ENCODE measurements at places on chromosomes 2 and 18. TPM values are rescaled to one million over a fixed set of nuclear protein-coding genes. Genes with fewer than 3 reads are reported as not detected.
A peak's percentile ranks its signal among the peaks of the same experiment; 100 is the strongest.

Gene MCEE
- total RNA-seq, result 29.8 TPM

Gene DSG1
- not detected for total RNA-seq

Gene AMER3
- not detected for total RNA-seq

DNA sequence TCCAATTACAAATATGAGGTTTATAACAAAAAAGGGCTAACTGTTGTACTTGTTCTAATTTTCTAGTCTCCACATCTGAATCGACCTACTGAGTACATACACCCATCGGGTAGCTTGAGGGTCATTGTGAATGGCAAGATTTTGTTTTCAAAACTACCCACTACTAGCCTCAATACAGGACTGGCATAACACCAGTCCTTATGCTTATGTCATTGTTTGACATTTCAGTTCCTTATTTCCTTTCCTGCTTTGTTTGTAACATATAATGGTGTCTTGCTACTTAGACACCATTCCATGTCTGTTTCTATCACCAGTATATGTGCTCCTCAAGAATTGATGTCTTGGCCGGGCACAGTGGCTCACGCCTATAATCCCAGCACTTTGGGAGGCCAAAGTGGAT lies 86.0 kb downstream of the EPHA4 start:
- no peak for DNase-seq

GRCh38 chr2:159131914-159132281 lies 154.6 kb downstream of the WDSUB1 start:
- no peak for DNase-seq

- no peak for DNase-seq
Observed at GRCh38 chr2:216943109-216943508, 83.2 kb upstream of the TNP1 start.

DNA sequence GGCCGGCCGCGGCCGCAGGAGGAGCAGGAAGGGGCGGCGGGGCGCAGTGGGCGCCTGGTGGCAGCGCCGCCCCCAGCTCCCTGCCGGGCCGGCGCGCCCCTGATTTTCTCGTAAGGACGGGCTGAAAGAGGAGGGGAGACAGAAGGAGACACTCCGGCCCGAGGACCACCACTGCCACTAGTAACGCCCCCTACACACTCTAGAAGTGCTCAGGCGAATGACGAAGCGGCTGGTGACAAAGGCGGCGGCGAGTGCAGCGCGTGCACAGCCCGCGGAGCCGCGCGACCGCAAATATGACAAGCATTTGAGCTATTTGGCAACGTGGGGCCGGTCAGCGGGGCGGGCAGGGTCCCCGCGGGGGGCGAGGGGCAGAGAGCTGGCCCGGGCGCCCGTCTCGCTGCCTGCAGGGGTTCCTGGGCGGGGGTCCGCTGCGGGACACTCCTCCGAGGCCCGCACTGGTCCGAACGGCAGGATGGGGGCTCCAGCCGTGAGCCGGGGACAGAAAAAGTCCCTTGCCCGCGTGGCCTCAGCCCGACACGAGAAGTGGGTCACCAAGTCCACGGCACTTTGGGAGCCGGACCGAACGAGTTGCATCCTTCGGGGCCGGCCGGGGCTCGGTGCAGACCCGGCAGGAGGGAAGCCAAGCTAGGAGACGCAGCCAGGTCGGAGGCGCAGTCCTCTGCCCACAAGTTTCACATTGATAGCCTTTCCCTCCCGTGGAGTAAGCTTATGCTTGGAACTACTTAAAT lies 524 bp upstream of the SERTAD2 start:
- DNase-seq, result peak; percentile 83

DNA sequence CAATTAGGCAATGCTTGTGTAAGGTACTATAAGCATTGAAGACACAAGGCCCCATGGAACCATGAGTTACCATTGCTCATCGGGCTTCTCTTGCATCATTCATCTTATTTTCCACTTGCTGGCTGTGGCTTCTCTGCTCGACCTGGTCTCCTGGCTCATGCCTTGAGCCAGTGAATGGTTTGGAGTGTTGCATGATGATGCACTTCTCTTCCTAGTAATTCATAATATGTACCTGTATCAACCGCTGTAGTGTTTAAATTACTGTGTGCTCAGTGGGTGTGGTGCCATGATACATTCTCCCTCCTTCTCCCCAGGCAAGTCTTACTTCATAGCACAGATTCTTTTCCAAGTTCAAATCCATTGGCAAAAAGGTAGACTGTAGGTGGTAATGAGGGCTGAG lies 66.8 kb downstream of the ABCA12 start:
- DNase-seq, result no peak

- DNase-seq, result no peak
Observed at GRCh38 chr2:73862987-73863386, 29.8 kb upstream of the ACTG2 start.

DNA sequence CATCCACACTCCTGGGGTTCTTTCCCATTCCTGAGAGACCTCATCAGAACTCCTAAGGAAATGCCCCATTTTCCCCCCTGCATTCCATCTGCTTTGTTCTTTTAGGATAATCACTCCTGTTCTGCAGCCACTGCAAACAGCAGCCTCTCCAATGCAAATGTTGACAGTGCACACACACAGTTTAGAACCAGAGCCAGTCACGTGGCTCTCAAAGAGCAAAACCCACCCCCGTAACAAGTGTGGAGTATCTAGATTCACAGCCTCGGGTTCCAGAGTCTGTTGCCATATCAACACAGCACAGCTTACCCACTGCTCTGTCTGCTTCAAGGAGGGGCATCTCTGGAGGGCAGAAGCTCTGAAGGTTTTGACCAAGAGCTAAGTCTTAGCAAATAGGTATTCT lies 180.0 kb downstream of the NAPG start:
- DNase-seq, result no peak

Gene ZC3H6
- 13.6 TPM for total RNA-seq

DNA sequence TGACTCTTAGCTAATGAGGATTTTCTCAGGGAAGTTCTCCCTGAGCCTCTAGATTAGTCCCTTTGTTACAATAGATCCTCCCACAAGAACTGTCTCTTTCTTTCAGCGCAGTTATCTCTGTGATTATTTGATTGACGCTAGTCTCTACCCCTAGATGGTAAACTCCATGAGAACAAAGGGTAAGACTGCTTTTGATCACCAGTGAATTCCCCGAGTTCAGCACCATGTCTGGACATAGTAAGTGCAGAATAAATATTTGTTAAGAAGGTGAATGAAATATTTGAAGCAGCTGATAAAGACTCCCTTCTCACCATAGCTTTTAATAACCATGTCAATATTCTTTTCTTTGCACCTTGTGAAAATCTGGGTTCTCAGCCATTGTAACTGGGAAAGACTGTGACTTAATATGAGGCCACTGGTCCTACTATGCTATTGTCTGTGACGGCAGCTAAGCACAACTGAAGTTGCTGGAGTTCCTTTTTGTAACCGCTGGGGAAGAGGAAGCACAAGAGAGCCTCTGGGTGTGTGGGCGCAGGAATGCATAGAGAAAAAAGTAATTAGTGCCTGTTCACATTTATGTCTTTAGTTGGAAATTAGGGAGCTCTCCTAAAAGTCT lies 214.7 kb downstream of the TGIF1 start:
- peak; percentile 48 for DNase-seq

DNA sequence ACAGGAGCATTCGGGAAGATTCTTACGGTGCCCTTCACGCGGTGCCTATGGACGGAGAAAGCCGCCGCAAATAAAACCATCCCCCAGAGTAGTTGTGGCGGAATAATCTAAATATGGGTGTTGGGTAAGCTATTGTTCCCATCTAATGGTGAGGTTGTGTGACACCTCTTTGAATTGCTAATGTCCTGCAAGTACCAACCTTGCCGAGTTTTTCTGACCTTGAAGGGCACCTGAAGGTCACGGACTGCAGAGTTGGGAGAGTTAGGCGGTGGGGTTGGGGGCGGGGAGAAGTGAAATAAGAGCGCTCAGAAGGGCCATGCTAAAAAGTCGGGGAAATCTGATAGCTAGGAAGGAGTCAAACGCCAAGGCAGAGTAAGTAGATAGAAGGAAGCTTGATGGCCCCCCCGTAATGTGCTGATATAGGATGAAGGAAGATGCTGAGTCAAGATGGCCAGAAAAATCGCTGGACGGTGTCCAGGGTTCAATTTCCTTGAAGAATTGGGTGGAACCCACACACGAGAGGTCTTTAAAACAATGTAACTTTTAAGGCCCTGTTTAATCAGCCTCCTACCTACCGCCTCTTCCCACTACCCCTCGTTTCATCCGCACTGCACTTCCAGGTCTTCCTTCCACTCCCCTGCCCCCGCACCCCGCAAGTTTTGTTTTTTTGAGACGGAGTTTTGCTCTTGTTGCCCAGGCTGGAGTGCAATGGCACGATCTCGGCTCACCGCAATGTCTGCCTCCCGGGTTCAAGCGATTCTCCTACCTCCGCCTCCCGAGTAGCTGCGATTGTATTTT lies 600 bp downstream of the KATNAL2 start:
- DNase-seq, result no peak

DNA sequence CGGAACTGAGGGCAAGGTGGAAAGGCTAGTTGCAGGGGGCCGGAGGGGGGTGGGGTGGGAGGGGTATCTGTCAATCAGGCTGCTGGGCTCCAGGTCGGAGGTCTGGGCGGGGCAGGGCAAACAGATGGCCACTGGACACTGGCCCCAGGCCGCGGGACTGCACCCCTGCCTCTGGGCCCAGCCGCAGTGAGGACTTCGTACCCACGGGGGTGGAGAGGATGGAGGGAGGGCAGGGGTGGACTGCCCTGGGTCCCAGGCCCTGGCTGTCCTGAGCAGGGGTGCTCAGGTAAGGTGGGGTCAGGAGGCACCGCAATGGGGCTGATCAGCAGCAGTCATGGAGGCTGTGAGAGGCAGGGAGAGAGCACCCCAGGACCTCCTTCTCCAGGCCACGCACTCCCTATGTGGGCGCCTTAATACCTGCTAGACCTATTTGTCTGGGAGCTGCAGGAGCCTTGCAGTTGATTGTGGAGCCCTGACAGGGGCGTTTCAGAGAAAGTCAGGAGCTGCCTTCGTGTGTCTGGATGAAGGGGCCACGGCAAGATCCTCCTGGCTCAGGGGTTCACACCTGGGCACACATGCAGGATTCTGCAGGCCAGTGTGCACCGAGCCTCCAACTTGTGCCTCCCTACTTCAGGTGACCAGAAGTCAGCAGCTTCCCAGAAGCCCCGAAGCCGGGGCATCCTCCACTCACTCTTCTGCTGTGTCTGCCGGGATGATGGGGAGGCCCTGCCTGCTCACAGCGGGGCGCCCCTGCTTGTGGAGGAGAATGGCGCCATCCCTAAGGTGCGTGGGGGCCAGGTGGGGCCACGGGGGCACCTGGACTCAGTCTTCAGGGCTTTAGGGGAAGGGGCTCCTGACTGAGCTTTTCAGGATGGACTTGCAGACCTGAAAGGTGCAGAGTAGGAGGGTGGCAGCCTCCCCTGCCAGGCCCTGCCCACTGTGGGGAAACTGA lies 1.5 kb downstream of the CTDSP1 start:
- DNase-seq, result peak; percentile 70

Gene FBXO41
- total RNA-seq, result 3.7 TPM

Gene IGFBP5
- total RNA-seq, result 85.0 TPM

GRCh38 chr2:65037178-65037577 lies 19.0 kb upstream of the CEP68 start:
- DNase-seq, result no peak

- DNase-seq, result no peak
Observed at GRCh38 chr2:8633186-8633734, 48.6 kb upstream of the ID2 start.

Gene TACR1
- total RNA-seq, result not detected

Gene KIAA2012
- not detected for total RNA-seq

DNA sequence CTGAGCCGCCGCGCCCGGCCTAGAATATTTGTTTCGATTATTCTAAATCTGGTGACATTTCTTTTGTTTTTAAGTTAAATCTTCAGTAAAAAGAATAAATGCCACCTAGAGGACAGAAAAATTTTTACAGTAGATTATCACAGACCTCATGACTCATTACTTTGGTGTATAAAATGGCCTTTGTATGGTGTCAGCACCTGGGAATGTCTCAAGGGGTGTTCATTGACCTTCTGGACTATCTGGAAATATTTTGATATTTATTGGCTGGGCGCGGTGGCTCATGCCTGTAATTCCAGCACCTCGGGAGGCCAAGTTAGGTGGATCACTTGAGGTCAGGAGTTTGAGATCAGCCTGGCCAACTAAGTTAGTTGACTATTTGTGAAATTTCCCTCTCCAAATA lies 30.3 kb upstream of the SLC30A6 start:
- no peak for DNase-seq

DNA sequence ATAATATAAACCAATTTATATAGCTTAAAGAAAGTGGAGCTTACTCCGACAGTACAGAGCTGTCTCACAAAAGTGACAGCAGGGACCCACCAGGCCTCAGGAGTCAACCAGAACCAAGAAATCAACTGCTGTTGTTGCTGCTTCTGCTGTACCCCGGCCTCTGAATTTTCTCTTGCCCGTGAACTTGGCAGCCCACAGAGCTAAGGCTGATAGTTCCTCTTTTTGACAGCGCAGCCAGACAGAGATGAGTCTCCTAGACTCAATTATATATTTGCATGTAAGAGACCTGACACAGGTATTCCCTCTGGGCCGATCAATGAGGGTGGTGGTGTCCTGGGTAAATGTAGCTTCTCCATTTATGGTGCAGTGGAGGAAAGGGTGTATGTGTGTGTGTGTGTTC lies 109.4 kb downstream of the KCTD1 start:
- no peak for DNase-seq

- no peak for DNase-seq
Observed at GRCh38 chr2:96533292-96534073, 3.1 kb upstream of the ARID5A start.

DNA sequence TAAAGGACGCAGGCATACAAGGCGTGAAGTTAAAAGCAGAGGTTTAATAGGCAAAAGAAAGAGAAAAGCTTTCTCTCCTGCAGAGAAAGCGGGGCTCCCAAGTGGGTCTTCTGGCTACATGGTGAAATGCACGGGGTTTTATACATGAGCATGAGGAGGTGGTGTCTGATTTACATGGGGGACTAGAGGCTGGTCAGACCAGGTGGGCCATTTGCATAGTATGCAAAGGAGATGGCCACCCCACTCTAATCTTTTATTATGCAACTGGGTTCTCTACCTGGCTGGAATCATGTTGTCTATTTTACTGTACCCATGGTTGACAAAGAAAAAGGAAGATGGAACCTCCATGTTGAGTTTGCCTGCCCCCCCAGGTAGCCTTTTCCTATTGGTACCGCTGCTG lies 356.2 kb downstream of the KCNJ3 start:
- DNase-seq, result no peak

- DNase-seq, result no peak
Observed at GRCh38 chr18:2850816-2851215, 4.0 kb downstream of the EMILIN2 start.

GRCh38 chr2:96195410-96196066 lies 13.1 kb downstream of the STARD7 start:
- DNase-seq, result no peak

Gene CSRNP3
- total RNA-seq, result 2.2 TPM

- DNase-seq, result no peak
Observed at GRCh38 chr2:73564986-73565385, 77.2 kb downstream of the NAT8 start.

DNA sequence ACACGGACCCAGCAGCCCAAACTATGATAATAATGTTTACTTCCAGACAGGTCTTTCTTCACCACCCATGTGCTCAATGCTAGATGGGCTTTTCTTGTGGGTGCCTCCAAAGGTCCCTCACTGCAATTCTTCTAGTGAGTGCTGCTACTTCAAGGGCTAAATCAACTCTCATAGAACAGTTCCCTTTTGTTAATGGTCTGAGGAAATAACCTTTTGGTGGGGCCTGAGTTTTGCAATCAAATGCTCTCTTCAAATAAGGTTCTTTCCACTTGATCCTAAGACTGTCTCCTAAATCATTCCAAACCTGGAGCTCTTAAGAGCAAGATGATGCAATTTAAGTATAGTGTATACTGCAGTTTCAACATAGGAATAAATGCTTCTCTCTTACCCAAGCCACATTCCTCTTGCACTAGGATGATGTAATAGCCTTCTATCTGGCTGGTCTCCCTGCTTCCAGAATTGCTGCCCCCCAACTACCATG lies 6.0 kb downstream of the NEMP2 start:
- peak; percentile 33 for DNase-seq

All from upper lobe of left lung (tissue), 6 donors.